ENCODE measurements at places on chromosomes 3 and 15.

- DNase-seq: no peak
Measured at GRCh38 chr3:23389686-23390085, 186.6 kb downstream of the UBE2E2 start.

DNA sequence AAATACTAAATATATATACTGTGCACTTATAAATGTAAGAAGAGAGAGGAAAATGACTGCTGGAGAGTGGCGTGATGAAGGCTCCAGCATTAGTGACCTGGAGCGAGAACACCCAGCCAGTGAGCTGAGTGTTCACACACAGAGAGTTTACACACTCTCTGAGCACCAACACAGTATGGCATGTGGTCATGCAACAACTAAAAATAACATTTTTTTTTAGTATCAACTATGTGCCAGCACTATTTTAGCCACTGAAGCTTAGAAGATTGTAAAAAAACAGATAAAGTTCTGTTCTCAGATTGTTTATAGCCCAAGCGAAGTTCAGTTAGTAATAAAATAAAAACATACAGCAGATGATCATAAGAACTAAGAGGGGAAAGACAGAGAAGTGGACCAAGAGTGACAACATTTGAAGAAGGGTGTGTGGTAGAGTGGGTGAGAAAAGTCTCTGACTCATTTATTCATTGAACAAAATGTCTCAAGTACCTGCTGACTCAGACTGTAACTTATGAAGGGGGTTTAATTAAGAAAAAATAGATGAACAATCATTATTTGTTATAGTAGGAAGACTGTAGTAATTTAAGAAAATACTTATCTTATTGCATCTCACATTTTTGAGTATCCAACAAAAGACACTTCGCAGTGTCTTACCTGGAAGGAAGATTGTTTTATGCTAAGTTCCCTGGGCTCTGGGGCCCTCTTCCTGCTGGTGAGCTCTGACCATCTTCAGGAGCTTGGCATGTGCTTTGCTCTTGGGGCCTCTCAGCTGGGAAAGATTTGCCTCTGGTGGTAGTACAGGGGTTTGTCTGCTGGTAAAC lies 43.8 kb downstream of the GAP43 start:
- no peak for DNase-seq

- DNase-seq: no peak
Measured at GRCh38 chr3:4417449-4417848, 49.6 kb downstream of the SUMF1 start.

DNA sequence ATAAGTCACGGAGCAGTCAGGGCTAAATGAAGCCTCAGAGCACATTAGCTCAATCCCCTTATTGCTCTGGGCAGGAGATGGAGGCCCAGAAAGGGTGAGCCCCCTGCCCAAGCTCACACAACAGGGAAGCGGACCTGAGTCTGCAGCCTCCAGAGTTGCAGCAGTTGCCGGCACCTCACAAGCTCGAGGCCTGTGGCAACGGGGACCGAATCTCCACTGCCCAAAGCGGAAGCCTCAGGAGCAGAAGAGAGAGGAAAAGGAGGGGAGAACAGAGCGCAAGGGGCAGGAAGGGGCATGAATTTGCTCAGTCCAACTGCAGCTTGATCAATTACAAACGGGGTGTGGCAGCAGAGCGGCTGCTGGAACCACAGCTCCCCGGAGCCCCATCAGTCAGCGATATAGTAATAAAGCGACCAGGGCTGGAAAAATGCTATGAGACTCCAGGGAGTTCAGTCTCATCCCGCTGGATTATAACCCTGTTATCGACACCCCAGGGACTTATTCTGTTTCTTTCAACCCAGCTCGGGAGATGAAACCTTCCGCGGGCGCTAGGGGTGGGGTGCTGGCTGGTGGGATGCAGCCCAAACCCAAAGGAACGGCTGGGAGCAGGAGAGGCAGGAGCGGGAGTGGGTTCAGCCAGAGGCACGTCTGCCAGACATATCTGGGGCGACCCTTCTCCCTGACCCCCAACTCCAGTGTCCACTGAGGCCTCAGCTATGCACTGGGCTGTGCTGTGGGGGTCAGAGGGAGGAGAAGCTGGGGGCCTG lies 219.7 kb upstream of the LINGO1 start:
- peak; percentile 34 for DNase-seq

DNA sequence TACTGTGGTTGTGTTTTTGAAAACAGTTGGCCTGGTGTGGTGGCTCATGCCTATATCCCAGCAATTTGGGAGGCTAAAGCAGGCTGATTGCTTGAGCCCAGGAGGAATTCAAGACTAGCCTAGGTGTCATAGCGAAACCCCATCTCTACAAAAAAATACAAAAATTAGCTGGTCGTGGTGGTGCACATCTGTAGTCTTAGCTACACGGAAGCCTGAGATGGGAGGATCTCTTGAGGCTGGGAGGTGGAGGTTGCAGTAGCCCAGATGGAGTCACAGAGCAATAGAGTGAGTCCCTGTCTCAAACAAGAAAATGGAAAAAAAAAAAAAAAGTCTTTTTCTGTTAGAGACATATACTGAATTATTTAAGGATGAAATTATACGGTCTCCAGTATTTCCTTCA lies 14.7 kb upstream of the LRRFIP2 start:
- DNase-seq: no peak

GRCh38 chr3:43390255-43390588 lies 103.9 kb downstream of the SNRK start:
- DNase-seq: no peak

DNA sequence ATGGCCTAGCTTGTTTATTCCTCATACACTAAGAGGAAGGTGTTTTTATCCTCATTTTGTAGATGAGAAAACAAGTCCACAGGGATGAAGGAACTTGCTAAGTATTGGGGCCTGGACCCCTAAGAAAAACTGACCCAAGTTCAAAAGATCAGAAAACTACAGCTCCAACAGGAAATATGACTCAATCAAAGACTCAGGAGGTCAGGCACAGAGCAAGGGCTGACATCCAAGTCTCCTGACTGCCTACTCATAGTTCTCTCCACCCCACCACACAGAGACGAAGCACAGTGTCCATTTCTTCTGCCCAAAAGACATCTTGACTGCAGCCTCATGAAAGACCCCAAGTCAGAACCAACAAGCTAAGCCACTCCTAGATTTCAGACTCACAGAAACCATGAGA lies 26.9 kb upstream of the TPM1 start:
- no peak for DNase-seq

DNA sequence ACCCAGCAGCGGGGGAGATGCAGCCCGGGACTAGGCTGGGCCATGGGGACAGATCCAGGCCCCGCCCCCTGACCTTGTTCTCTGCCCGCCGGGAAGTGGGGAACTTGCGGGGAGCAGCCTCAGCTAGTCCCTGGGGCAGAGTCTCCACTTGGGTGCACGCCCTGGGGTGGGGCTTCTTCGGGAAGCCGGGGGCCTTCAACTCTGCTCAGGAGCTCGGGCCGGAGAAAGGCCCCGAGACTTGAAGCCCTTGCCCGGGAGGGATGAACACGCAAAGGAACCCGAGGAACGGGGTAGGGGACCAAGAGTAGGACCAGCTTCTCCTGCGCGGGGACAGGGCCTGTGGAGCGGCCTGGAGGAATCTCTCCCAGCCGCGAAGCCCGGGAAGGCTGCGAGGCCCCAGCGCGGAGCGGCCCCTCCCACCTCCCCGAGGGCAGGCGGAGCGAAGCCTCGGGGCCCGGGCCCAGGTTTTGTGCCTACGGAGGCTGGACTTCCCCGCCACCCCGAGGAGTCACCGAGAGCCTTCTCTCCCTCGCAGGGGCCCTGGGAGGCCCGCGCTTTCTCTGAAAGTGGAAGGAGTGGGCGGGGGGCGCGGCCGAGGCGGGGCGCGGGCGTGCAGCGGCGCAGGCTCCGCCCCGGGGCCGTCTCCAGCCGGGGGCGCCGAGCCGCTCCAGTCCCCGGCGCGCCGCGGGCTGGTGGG lies at the start of gene ITPKA:
TSS of gene ITPKA (plus strand) at position 670 of the 697 bp plus-strand sequence. CDS start 54 bp downstream, outside the sequence.
- DNase-seq: peak; percentile 83

DNA sequence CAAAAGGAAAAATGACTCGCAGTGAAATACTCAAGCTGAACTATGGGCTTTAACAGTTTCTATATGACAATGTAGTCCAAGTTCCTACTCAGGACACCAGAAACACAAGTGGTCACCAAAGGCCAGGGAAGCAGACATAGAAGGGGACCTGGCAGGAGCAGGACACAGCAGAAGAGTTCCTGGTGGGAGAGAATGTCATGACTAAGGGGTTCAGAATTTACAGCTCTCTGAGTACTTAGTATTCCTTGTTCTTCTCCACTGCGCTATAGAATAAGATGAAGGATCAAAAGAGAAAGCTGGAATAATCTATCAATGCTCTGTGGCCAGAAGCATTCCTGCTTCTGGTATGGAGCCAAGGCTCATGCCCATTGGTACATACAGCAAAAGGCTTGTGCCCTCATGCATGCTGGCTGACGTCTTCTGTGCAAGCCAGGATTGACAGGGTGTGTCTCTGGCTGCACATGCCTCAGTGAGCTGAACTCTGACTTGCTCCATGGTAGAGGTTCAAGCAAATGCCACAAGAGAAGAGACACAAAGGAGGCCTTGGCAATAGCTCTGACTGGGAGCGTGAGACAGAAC lies 128.7 kb upstream of the SLC2A2 start:
- peak; percentile 54 for DNase-seq

DNA sequence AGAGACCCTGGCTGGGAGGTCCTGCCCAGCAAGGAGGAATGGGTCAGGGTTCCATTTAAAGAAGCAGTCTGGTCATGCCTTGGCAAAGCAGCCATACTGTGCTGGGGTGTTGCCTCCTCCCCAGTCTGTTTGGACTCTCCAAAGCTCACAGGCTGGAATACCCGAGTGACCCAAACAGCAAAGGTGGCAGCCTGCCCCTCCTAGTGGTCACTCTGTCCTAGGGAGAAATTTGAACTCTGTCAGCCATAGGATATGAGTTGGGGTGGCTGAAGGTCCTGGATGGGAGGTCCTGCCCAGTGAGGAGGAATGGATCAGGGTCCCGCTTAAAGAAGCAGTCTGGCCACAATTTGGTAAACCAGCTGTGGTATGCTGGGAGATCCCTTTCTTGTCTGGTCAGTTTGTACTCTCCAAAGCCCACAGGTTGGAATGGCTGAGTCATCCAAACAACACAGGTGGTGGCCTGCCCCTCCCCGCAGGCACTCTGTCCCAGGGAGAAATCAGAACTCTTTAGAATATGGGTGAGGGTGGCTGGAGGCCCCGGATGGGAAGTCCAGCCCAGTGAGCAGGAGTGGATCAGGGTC lies 45.0 kb downstream of the CCR1 start:
- DNase-seq: peak; percentile 98

- peak; percentile 28 for DNase-seq
Measured at GRCh38 chr15:68376447-68377060, 55.4 kb downstream of the ITGA11 start.

- DNase-seq: peak; percentile 4
Measured at GRCh38 chr3:11711876-11712275, 68.2 kb upstream of the VGLL4 start.

DNA sequence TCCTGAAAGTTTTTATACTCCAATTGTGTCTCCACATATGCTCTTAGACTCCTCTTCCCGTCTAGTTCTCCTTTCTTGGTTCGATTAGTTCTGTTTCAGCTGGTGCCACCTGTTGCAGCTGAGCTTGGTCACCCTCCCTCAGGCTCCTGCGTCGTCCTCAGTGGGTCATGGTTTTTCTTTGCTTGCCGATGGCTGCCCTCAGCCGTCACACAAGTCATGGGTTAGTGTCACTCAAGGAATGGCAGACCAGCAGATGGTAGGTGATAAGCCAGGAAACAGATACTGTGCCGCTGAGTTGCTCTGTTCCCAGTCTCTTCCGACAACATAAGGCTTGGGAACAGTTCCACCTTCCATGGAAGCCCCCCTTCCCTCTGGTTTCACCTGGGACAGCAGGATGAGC lies 109.9 kb downstream of the IGF1R start:
- no peak for DNase-seq

DNA sequence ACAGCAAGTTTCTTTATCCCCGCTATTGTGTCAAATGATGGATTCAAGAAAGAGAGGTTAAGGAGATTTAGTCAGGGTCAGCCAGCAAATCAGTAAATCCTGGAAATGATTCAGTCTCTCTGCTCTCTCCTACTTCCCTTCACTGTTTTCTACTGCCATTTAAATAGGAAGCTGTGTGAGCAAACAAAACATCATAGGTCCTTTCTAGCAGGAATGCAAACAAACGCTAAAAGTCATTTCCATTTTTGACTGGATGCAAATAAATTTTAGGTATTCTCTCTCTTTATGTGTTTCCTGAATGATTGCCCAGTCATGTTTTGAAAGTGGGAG lies 299.4 kb upstream of the RORA start:
- DNase-seq: no peak

GRCh38 chr3:112038863-112039262 lies 4.3 kb downstream of the TMPRSS7 start:
- no peak for DNase-seq

- no peak for DNase-seq
Measured at GRCh38 chr3:31622636-31623288, 90.0 kb downstream of the STT3B start.

DNA sequence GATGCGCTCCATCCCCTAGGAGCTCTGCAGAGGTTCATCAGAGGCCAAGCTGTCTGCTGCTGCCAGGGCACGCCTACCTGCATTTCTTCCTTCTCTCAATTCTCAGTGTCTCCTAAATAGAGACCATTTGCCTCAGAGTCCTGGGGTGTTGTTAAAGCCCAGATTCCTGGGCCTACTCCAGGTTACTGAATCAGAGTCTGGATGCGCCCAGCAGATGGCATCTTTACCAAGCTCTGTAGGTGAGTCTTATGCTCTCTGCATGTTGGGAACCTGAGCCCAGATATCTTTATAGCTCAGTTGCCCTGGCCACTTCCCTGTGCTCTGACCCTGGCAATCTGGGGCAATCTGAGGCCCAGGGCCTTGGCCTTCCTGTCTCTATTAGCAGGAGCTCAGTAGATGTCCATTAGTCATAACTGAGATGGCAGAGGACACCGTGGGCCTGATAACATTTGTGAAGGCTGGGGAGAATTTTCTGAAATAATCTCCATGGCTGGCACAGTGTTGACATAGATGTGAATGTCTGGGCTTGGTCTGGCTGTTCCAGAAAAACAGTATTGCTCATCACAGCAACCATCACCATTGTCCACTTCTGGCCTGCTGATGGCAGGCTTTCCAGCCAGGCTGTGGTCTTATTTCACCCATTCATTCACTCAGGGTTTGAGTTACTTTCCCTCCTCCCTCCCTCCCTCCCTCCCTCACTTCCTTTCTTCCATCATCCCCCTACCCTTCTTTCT lies 13.3 kb upstream of the RBP1 start:
- no peak for DNase-seq

GRCh38 chr3:180390313-180390712 lies 211.7 kb upstream of the TTC14 start:
- DNase-seq: no peak

GRCh38 chr3:178479446-178479845 lies 56.8 kb upstream of the KCNMB2 start:
- DNase-seq: no peak

DNA sequence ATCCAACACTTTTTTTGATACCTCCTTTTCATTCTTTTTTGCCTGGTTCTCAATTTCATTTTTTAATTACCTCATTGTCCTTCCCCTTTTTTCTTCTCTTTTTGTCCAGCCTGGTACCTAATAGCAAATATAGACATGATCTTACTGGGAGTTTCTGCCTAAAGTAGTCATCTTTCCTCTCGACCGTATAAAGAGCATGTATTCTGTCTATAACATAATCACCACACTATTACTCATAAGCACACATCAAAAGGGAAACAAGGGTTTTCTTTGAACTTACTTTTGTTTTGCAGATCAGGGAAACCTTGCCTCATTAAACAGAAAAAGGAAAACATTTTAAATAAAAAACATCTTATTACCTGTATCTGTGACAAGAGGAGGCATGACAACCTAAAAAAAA lies 33.0 kb downstream of the FAM98B start:
- DNase-seq: no peak

- no peak for DNase-seq
Measured at GRCh38 chr15:77611767-77612166, 20.9 kb downstream of the LINGO1 start.

- DNase-seq: peak; percentile 91
Measured at GRCh38 chr15:90400759-90401314, 12.8 kb downstream of the IQGAP1 start.

- DNase-seq: no peak
Measured at GRCh38 chr3:67602816-67603215, 51.6 kb downstream of the SUCLG2 start.

Data from islet precursor cell (in vitro differentiated cells).